ENCODE measurements at places on chromosomes 11 and 22.

DNA sequence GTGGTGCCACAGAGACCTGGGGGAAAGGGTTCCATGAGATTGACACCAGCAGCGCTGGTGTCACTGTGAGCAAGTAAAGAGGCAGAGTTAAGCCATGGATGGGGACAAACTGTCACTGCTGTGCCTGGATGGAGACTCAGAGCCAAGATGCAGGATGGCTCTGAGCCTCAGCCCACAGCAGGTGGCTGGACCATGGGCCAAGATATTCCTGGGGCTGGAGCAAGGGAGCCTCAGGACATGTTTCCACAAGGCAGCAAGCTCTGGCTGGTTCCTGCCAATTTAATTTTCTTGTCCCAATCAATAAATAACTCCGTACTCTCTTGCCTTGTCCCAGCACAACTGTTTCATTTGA is 23.0 kb downstream of the MYO18B start:
- ATAC-seq: no peak

- no peak for ATAC-seq
Observed at GRCh38 chr11:122093731-122094275, 22.2 kb downstream of the BLID start.

DNA sequence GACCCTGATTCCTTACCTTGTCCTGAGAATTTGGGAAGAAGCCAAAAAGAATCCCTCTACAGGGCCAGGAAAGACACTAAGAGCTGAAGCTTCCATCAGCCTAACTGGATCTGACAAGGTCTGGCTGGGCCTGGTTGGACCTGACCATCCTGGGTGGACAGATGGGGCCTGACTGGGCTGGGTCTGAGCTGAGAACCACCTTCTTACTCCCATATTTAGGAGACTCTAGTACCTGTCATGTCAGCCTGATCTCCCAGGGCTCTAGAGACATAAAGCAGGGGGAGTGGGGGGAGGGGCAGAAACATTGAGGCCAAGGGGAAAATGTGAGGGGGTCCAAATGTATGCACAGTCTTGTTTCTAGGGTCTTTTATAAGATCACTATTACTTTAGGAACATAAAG is 129.9 kb downstream of the BUD13 start:
- no peak for ATAC-seq

- ATAC-seq: no peak
Observed at GRCh38 chr22:44618400-44618799, 83.6 kb upstream of the PRR5 start.

DNA sequence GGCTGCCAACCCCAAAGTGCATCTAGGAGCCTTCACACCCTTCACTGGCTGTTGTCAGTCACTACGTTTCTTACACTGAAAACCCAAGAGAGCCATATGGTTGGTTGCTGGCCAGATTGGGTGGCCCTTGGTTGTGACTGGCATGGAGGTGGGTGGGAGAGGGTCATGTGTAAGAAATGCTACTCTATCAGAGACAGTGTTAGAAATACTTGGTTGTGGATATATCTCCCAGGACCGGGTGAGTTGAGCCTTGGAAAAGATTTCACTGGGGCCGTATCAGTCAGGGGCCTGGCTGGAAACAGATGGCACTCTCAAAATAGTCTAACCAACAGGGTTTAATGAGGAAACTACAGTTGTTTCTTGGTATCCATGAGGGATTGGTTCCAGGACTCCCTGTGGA is 15.2 kb downstream of the ENDOD1 start:
- no peak for ATAC-seq

GRCh38 chr11:15826826-15827225 is 529.5 kb downstream of the SOX6 start:
- ATAC-seq: peak; percentile 21
